ENCODE measurements at places on chromosomes 4 and X.
A peak's percentile ranks its signal among the peaks of the same experiment; 100 is the strongest.

DNA sequence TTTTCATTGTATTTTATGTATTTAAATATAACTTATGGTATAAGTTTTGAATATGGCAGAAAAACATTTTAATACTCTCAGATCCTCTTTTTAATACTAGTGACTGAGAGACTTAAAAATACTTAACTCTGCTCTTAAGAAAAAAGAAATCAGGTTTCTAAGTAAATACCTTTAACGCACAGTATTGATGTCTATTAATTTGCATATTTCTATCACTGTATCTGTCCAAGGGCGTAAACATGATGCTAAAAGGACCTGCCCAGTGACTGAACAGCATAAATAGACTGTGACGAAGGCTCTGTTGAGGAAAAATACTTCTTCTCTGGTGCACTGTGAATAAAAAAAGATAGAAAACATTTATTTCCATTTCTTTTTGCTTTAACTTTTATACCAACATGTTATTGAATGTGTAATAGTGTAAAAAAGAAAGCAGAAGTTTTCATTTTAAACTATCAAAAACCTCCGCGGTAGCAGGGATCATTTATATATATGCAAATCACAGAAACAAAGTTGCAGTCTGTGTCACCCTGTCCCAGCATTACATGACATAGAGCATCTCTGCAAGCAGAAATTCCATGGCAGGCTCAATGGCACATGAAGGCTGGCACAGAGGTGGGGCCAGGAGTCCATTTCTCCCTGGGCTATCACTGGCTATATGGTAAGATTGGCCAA, 75.4 kb downstream of the ZAR1 start:
- DNase-seq, result no peak

- DNase-seq, result no peak
Observed at GRCh38 chr4:84856468-84857049, 109.9 kb downstream of the WDFY3 start.

GRCh38 chrX:14084466-14084865, 54.8 kb upstream of the GEMIN8 start:
- DNase-seq, result no peak

GRCh38 chr4:130125467-130125866, 1029.5 kb downstream of the C4orf33 start:
- no peak for DNase-seq

DNA sequence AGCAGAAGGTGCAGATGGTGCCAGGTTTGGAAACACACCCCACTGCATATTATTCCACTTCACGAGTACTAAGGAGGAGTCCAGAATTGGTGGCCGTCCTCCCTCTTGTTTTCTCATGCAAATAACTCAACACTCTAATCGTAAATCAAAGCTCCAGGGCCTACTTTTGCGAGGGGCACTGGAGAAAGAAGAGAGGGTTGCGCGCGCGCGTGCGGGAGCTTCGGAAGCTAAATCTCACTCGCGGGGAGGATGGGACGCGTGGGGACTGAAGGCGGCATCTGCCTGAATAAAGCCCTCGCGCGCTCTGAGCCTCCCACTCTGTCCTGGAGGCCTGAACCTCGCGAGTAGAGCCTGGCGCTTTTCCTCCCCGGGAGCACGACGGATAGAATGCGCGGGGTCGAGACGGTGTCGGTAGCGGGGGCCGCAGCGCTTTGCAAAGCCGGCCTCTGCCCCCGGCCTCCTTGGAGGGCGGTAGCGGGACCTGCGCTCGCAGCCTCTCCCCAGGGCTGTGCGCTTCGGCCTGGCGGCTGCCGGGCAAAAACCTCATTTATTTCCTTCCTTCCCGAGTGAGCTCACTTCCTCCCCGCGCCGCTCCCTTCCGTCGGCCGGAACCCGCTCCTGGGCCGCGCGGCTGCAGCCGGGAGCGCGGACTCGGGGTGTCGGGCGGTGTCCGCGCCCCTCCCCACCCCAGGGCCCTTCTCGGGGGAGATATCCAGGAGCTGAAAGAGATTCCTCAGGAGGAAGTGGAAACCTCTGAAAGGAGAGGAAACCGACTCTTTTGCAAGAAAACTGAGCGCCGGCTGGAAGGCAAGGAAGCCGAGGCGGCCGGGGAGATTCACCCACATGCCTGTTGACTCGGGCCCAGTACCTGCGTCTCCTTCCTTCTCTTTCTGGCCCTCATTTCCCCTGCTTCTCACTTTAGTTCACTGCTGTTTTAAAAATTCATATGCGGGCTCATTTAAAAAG, 20.7 kb downstream of the HAND2 start:
- DNase-seq, result peak; percentile 48

DNA sequence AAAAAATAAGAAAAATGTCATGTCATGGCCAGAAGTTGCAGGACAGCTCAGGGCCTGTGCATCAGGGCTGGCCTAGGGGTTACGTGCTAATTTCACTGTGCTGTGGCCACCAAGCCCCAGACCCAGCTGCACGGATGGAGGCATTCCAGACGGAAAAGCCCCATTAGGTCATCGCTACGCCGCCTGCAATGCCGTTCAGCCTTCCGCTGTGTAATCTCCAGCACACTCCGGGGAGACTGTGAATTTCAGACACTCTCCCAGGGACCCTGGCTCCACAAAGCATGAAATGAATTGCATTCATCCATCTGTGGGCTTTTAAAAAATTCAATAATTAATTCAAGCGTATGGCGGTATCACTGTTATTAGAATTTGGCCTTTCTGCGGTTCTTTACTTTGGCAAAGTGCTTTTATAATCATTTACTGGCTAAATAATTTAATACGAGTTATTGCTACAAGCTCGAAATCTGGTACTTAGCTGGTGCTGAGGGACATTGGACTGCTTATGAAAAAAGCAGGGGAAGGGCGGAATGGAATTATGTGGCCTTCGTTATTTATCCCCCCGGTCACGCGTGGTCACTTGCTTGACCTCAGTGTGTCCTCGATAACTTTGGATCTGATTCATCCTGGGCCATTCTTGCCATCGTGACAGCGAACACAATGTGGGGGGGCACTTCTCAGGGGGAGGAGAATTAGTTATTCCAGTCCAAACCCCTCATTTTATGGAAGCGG, 9.0 kb upstream of the NSG1 start:
- DNase-seq, result no peak

- peak; percentile 12 for DNase-seq
Observed at GRCh38 chrX:98203800-98204199, 1320.1 kb downstream of the RPA4 start.

DNA sequence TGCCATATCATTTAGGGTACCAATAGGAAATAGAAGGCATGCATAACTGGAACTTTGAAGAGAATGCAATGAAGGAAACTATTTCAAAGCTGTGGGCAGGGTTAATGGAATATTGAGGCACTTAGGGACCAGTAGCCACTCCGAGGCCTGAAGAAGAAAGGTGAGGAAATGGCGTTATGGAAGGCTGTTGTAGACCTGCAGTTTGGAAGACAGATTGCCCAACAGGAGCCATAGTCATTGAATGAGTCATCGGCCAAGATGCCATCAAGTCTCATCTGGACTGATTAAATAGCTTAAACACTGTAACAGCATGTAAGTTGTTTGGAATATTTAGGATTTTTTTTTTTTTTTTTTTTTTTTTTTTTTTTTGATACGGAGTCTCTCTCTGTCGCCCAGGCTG, 11.6 kb downstream of the CXCL13 start:
- peak; percentile 39 for DNase-seq

- DNase-seq, result no peak
Observed at GRCh38 chrX:5998901-5999300, 229.8 kb downstream of the NLGN4X start.

DNA sequence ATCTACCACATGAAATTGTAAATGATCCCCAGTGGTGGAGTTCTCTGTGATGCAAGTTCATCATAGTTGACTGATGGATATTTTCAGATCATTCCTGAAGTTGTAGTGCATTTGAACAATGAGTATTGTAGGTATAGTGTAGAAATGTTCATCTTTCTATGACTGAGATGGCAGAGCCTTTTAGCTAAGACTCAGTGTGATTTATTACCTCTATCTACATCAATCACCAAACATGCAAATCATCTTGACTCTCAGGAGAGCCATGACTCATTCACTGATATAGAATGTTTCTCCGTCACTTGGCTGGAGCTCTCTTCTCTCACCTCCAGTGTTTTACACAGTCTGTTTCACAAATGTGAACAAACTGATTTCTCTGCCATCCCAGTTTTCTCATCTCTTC, 392.6 kb downstream of the IL1RAPL1 start:
- DNase-seq, result no peak

DNA sequence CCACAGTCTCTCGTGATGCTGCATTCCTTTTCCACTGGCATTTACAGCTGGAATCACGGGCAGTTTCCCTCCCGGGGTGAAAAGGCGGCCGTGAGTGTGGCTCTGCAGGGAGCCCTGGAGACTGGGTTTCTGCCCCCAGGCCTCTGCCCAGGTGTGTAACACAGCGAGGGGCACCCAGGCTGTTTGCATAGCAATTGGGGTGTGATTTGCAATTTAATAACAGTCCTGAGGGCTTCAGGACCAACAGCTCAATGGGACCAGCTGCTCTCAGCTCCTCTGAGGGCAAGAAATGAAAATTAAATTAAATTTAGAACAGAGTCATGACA, 99.0 kb upstream of the SHOX start:
- no peak for DNase-seq

- DNase-seq, result peak; percentile 89
Observed at GRCh38 chr4:138953961-138954371, 61.6 kb upstream of the NOCT start.

DNA sequence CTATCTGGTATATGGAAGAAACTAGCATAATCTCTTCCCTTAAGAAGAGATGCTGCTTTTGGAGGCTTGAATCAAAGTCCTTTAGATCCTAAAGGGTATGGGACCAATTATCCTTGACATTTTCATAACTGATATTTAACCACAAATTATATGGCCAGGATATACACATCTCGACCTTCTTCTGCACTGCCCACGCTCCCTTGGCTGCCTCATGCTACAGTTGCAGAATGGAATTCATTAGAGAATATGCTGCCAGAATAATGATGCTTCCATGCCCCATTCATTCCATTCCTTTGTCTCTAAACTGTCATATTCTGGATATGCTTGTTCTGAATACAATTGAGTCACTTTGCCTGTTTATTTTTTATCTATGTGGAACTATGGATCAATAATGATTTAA, 157.1 kb upstream of the PACRGL start:
- DNase-seq, result no peak

DNA sequence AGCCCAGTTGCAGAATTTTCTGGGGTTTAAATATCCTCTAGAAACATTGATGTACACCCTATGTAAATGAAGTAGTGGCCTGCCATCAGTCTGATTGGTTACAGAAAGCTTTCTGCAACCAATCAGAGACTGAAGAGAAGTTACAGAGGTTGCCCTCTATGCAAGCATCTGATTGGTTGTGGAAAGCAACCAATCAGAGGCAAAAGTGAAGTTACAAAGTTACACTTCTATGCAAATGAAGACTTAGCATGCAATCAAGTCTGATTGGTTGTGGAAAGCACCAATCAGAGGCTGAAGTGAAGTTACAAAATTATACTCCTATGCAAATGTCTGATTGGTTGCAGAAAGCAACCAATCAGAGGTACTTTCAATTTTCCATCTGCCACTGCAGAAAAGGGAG, 51.9 kb upstream of the USP9X start:
- DNase-seq, result no peak

DNA sequence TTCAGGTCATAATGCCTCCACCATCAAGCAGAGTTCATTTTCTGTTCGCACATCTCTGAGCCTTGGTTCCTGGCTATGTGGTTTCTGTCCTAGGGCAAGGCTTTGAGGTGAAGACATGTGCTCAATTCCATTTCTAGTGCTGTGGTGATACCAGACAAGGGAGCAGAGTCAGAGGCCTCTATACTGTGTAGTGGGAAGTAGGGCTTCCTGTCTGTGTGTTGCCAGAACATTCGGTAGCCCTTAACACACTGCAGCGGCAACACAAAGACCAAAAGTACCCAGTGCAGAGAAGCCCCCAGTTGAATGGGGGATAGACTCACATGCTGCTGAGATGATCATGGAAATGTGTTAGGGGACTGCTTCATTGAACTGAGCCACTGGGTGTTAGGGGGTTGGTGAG, 56.4 kb downstream of the STARD8 start:
- no peak for DNase-seq

- peak; percentile 43 for DNase-seq
Observed at GRCh38 chrX:134377537-134377936, 82.4 kb upstream of the HPRT1 start.

DNA sequence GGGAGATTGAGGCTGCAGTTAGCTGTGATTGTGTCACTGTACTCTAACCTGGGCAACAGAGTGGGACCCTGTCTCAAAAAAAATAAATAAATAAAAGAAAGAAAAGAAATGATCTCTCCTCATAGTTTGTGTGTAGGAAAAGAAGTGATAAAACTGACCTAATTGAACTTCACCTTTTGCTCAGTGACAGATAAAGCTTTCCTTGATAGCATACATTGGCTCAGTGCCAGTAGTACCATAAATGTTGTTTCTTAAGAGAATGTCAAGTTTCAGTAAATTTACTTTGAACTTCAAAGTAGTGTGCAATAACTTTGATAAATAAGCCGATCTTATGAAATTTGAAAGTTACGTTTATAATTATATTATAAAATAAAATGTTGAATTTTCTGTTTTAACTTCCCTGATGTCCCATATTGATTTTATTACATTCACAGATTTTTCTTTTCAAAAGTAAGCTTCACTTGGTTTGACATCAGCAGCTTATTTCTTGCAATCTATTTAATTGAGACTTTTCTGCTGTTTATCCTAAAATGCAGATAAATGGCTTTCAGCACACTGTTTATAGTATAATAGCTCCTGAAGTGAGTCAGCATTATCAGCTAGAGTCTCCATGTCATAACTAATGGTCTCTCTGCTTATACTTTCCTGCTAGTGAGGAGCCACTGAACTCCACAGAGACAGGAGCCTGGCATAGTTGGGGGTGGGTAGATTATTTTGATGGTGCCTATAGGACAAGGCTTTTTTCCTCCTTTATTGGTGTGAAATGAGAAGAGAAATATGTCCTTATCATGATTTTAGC, 330.1 kb downstream of the BMPR1B start:
- DNase-seq, result no peak

DNA sequence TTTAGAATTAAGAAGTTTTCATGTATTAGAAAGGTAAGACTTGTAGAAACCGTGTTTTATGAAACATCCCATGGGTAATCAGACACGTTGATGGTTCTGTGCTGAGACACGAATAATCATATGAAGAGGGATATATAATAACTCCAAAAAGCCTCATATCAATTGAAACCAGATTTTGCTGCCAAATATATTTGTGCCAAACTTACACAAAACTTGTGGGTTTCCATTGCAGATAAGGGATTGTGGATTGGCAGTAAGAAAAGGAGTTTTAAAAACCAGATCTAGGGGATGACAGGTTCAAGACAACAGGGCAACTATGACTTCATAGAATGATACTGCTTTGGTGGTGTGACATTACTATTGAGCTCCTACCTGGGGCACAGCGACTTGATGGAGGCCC, 616.1 kb downstream of the BCOR start:
- no peak for DNase-seq

- no peak for DNase-seq
Observed at GRCh38 chr4:40454816-40455215, 119.7 kb downstream of the CHRNA9 start.

DNA sequence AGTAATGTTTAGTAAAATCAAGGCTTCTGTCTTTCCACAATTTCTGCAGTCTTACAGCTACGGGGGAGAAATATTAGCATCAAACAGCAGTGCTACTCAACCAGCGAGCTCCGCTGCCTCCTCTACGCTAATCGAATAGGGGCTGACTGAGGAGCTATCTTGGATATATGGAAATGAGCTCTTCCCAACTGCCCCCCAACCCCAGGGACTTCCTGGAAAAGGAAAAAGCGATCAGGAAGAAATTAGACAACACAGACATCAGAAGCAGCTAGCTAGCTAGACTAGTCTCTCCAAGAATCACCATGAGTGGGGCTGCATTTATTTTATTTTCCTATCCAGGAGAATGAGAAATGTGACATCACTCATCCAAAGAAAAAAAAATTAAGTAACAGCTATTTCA, 7.6 kb downstream of the NKX6-1 start:
- no peak for DNase-seq

GRCh38 chrX:1045680-1046314, 166.7 kb downstream of the CRLF2 start:
- DNase-seq, result no peak
